Mammary epithelial cell (primary cell): ENCODE measurements at places on chromosomes 5 and 9.

DNA sequence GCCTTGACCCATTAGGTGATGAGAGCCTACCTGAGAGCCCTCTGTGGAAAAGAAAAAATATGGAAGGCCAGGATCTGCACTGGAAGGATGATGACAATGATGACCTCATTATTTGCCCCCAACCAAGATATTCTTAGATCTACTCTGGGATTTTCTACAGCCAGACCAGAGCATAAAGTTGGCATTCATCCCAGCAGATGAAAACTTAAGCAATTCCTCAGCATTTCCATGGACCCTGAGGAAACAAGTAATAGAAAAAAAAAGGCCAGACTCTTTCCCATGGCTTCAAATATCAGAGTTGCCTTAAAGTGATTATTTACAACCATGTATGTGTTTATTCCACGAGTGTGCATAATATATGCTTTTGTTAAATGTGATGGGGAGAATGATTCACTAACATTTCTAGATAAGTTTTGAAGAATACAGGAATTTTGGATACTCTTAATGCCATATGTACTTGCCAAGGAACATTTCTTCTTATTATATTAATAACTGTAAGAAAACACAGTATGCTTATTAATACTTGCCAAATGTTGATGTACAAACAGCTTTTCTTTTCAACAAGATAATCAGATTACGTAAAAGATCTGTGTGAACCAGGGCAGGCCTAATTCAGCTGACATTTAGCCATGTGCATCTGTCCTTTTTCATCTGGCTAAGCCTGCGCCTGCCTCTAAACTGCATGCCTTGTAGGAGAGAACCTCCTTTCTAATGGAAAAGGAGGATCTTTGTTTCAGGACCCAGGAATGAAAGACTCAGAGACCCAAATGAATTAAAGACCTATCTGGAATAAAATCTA is 94.8 kb downstream of the ARRDC3 start:
- DNase-seq = no peak

GRCh38 chr5:29024052-29024451 is 1985.7 kb upstream of the CDH9 start:
- DNase-seq = no peak

- DNase-seq = no peak
Measured at GRCh38 chr5:78534148-78534904, 114.2 kb downstream of the LHFPL2 start.

GRCh38 chr5:172490514-172491461 is 36.5 kb upstream of the SH3PXD2B start:
- DNase-seq = peak; percentile 65

DNA sequence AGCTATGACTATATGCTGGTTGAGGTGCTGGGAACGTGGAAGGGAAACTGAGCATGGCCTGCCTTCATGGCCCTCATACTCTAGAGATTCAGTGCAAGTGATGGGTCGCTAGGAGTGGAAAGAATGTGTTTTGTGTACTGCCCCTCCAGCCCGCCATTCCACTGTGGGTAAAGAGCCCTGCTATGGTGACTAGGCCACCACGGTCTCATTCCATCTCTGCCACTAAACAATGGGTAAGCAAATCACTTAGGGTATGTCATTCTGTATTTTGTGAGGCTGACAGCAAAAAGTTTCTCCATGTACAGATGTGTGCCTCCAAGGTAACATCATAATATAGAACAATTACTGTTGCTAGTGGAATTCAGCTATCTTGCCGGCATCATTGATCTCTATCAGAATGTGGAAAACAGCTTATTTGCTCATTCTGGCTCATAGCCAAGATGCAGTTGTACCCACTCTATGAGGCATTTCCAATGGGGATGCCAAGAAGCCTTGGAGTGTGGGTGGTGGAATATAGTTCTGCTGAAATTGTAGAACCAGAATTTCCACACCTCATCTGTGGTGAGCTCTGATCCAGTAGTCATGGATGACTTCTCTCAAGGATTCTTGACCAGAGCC is 12.5 kb downstream of the SMARCA2 start:
- no peak for DNase-seq

GRCh38 chr9:110880189-110880588 is 158.1 kb downstream of the LPAR1 start:
- no peak for DNase-seq

DNA sequence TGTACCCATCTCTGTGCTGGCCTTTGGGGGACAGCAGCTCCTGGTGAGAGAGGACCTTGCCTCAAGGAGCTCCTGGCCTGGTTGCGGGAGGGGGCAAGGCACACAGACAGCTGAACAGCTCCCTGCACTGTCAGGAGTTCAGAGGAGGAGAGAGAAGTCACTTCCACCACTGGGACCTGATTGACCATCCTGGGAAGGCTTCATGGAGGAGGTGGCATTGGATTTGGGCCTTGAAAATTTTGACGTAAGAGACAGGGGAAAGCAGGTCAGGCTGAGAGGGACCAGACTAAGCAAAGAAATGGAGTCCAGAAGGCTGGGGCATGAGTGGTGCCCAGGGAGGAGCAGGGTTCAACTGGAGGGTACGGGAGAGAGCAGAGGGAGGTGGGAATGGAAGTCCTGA is 20.3 kb upstream of the DAB2IP start:
- no peak for DNase-seq

- DNase-seq = no peak
Measured at GRCh38 chr5:148459669-148460068, 75.9 kb downstream of the FBXO38 start.

DNA sequence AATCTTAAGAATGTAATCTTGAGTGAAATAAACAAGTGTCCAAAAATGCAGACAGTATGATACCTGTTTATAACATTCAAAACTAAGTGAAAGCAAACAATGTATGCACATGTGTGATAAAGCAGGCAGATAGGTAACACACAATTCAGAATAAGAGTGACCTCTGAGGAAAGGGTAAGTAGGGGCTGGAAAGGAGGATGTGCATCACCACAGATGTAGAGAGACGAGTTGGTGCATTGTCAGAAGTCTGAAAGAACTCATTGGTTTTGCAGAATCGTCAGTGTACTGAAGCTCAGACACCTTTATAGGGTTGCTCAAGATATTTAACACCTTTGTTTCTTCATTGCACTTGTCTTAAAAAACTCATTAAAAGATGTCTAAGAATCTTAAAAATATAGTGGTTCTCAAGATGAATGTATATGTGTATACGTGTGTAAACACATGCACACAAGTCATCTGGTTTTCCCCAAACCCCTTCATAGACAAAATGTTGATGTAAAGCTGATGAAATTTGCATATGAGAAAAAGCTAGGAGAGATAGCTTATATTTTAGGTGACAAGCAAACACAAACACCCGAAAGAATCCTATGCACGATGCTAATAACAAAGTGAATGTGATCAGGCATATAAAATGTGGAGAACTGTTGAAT is 197.6 kb upstream of the MEF2C start:
- no peak for DNase-seq

DNA sequence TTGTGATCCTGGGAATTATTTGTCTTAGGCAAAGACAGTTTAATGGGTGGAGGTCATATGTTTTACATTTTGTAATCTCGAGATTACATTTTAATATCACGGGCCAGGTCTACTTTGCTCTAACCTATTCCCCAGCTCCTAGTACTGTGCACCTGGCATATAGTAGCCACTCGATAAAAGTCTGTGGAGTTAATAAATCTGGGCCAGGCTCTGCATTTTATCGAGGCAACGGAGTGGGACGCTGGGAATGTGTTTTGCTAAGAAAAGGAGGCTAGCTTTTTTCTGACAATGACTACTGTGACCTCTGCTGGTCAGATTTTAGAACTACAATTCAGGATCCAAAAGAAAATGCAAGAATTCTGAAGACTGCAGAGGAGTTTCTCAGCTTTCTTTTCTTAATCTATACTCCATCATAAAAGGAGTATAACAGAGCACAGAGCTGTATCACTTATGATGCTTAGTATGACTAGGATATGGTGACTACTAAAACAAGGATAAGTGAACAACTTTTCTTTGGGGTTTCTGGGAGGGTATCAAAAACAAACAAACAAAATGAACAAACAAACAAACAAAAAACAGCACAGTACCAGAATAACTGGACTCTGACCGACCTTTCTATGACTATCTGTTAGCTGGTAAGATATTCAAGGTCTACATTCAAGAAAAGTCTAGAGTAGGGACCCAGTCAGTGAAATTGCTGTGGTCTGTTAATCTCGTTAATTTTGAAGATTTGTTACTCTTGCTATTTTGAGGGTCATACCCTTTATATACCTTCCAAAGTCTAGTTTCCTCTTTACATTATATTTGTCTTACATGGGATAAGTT is 46.1 kb upstream of the CER1 start:
- DNase-seq = peak; percentile 36

GRCh38 chr5:68375540-68375939 is 160.0 kb downstream of the PIK3R1 start:
- no peak for DNase-seq

DNA sequence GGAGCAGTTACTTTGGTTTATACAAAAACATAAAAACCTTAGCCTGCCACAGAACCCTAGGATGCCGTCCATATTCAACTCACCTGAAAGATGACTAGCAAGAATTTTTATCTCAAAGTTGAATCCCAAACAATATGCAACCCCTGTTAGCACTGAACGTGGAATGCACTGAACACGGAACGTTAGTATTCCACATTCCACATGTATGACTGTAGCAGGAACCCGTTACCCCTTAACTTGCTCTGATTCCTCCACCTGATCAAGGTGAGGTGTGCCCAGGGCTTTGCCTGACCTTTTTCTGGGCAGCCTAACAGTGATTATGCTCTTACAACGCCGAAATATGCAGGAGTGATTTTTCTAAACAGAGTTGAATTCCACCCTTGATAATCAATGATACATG is 43.7 kb downstream of the AK8 start:
- no peak for DNase-seq

DNA sequence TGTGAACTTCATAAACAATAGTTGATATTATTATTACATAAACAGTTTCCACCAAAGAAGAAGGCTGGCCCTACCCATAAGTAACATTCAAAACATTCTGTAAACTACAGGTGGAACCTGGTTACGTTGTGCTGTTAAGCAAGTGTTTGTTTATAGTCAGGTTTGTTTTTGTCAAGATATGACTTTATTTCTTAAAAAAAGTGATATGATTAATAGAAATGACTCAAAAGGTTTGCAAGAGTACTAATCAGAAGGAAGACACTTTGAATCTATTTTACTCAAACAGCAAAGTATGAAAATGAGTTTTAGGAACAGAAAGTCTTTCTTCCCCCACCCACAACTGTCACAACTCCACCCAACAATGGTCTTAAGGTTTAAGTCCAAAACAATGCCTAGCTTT is 220.8 kb downstream of the PLK2 start:
- no peak for DNase-seq

DNA sequence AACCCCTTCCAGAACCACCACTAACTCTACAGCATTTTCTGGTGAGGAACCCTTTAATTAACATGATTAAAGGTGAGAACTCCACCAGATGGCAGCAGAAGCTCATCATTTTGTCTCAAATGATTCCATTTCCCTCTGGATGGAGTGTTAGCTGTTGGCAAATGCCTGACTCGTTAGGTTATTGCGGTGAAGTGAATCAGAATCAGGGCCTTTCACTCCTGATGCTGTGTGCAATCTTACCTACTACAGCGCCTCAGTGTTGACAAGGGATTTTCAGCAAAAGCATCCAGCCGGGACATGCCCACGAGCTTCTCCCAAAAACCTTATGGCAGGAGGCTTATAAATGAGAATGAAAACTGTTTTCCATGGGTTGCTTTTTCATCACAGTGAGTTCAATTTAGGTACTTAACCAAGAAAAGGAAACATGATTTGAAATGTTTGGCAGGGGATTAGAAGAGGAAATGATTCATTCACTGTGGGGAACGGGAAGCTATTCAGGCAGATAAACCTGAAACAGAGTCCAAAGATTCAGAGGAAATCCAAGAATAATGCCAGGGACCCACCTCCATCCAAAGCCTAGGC is 48.0 kb upstream of the CAST start:
- peak; percentile 94 for DNase-seq

- DNase-seq = no peak
Measured at GRCh38 chr5:125421006-125421405, 674.6 kb upstream of the ZNF608 start.

GRCh38 chr9:18238254-18238653 is 235.7 kb upstream of the ADAMTSL1 start:
- peak; percentile 78 for DNase-seq

- no peak for DNase-seq
Measured at GRCh38 chr5:14415698-14416074, 165.9 kb upstream of the OTULINL start.

GRCh38 chr5:167528651-167529050 is 762.8 kb upstream of the WWC1 start:
- no peak for DNase-seq

GRCh38 chr5:180387798-180388197 is 34.7 kb upstream of the GFPT2 start:
- DNase-seq = no peak

- DNase-seq = no peak
Measured at GRCh38 chr9:101912698-101913097, 174.3 kb upstream of the GRIN3A start.

DNA sequence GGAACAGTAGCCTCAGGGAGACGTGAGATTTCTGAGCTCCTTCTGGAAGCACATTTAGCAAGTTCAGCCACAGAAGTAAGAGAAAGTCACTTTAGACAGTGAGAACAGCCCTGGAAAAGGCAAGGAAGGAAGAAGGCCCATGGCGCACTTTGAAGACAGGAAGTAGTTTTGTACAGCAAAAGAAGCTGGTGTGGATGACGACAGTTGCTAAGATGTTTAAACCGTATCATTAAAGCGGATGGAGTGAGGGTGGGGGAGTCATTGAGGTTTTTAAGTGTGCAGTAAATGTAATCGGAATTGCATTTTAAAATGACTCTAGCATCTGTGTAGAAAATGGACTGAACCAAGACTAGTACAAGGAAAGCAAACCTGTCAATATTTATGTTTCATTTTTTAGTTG is 15.3 kb upstream of the TRPM3 start:
- DNase-seq = no peak

DNA sequence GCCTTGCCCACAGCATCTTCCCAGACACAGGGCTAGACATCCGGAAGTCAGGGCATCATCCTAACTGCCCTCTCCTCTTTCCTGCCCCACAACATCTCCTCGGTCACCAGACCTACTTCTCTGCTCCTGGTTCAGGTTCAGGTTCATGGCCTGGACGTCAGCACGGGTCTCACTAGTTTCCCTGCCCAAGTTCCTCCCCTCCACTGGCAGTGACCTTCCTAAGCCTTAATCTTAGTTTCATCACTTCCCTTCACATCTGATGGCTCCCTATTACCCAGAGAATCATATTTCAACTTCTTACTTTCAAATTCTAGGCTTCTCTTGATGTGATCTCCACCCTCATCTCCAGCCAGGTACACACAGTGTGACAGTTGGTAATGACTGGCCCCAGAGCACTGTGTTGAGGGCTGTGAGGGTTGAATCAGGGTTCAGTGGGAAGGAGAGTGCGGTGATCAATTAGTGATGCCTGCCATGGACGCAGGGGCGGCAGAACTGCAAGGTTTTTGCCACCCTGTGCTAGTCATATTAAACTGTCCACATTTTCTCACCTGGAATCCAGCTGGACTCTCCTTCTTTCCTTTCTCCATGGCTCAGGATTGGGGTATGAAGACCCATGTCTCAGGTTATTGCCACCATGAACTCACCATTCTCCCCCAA is 34.3 kb upstream of the CRB2 start:
- DNase-seq = no peak

GRCh38 chr9:88373045-88373444 is 15.2 kb upstream of the SPIN1 start:
- no peak for DNase-seq
